ENCODE measurements at places on chromosomes 3 and 15. TPM values are rescaled to one million over a fixed set of nuclear protein-coding genes. Genes with fewer than 3 reads are reported as not detected.

The COL7A1 gene
- 0.64 TPM for total RNA-seq

The ADAMTS17 gene
- total RNA-seq = 14.1 TPM

The KBTBD13 gene
- not detected for total RNA-seq

The FEZF2 gene
- total RNA-seq = not detected

The DNAH1 gene
- 4.3 TPM for total RNA-seq

The ATP2B2 gene
- total RNA-seq = 0.18 TPM

The ACTC1 gene
- total RNA-seq = 0.29 TPM

The TMEM108 gene
- 0.38 TPM for total RNA-seq

The AGTR1 gene
- total RNA-seq = 0.71 TPM

- DNase-seq = no peak
- no peaks in the 10 kb centered on the region for H3K36me3 ChIP-seq
- no peak overlapping the region for H3K27ac ChIP-seq
- no peak overlapping the region for H3K4me3 ChIP-seq
Observed at GRCh38 chr3:151372063-151372820, 12.3 kb downstream of the P2RY12 start.

GRCh38 chr3:101529816-101530685 is 17.0 kb upstream of the SENP7 start:
- H3K4me3 ChIP-seq = no peak overlapping the region
- no peaks in the 10 kb centered on the region for H3K27me3 ChIP-seq
- H3K36me3 ChIP-seq = no peaks in the 10 kb centered on the region
- DNase-seq = no peak
- H3K27ac ChIP-seq = no peak overlapping the region
- H3K4me1 ChIP-seq = no peaks in the 10 kb centered on the region

DNA sequence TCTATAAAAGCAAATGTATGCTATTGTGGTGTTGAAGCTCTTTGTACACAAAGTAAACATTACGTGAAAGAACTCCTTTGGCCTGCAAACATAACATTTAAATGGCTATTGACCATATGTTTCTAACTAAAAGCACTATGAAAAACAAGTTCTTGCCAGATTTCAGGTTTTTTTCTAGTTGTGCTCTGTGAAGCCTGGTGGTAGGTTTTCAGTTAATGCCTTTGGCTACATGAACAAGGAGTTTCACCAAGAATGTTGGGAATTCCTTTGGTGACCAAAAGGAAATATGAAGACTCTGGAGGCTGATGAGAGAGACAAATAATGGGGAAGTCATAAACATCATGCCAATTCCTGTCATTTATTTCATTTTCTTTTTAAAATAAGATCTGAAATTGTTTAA is 66.0 kb downstream of the RBMS3 start:
- no peaks in the 10 kb centered on the region for H3K36me3 ChIP-seq
- H3K4me3 ChIP-seq = no peak overlapping the region
- no peak overlapping the region for H3K27ac ChIP-seq
- no peak for DNase-seq
- H3K4me1 ChIP-seq = no peaks in the 10 kb centered on the region

DNA sequence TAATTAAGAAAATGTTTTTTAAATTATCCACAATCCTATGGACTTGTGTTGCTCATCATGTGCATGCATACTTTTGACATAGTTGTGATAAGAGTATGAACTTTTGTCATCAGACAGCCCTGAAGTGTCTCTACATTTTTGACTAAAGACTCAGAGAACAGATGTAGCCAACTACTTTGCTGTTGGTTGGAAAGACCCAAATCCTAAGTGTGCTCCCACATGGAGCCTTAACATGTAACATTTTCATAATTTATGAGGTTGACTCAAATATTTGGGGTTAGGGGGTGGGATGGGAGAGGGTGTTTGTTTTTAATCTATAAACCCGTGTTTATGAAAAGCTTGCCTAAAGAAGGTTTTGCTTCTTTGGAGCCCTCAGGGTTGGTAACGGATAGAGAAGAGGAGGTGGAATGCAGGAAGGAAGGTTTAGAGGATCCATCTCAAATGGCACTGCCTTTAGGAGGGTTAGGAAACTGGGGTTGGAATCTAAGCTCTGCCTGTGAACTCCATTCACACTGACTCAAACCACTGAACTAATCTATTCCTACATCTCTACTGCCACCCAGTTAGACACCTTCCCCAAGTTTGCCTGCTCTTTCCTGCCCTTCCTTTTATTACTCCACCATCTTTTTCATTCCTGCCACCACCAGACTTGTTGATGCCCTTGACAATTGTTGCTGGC is 3.7 kb downstream of the BOC start:
- no peaks in the 10 kb centered on the region for H3K27me3 ChIP-seq
- H3K4me1 ChIP-seq = no peaks in the 10 kb centered on the region
- H3K4me3 ChIP-seq = no peak overlapping the region

DNA sequence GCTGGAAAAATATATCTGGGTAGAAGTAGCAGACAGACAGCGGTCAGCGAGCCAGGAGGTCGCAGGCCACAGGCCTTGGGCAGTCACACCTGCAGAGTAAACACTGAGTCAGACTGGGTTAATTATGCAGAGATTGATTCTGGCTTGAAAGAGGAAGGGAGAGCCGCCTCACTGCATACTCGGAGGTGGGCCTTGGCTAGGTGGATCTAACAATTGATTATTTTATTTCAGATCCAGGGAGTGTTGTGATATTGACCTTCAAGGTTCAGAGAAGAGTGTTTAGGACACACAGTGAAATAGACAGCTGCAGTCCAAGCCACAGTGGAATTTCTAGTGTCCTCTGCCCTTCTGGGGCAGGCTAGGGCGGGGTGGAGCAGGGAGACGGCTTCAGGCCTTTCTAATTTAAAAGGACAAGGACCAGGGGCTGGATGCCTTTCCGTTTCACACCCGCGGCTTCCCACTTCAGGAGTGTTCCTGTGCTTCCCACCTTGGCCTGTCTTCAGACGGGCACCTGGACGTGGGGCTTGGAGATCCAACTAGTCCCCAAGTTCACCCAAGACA is 237.3 kb downstream of the XXYLT1 start:
- peak overlapping the region; percentile 22 for H3K27ac ChIP-seq
- H3K4me3 ChIP-seq = no peak overlapping the region
- H3K4me1 ChIP-seq = peaks cover 8% of the 10 kb centered on the region
- H3K27me3 ChIP-seq = no peaks in the 10 kb centered on the region
- DNase-seq = peak; percentile 64
- H3K36me3 ChIP-seq = no peaks in the 10 kb centered on the region

GRCh38 chr3:37892927-37893600 is 31.4 kb downstream of the CTDSPL start:
- no peak for DNase-seq
- no peaks in the 10 kb centered on the region for H3K27me3 ChIP-seq
- no peak overlapping the region for H3K27ac ChIP-seq
- H3K4me3 ChIP-seq = no peak overlapping the region

GRCh38 chr3:79178471-79179180 is 589.2 kb downstream of the ROBO1 start:
- no peaks in the 10 kb centered on the region for H3K4me1 ChIP-seq
- H3K27me3 ChIP-seq = no peaks in the 10 kb centered on the region
- no peaks in the 10 kb centered on the region for H3K36me3 ChIP-seq
- no peak overlapping the region for H3K27ac ChIP-seq
- no peak for DNase-seq

DNA sequence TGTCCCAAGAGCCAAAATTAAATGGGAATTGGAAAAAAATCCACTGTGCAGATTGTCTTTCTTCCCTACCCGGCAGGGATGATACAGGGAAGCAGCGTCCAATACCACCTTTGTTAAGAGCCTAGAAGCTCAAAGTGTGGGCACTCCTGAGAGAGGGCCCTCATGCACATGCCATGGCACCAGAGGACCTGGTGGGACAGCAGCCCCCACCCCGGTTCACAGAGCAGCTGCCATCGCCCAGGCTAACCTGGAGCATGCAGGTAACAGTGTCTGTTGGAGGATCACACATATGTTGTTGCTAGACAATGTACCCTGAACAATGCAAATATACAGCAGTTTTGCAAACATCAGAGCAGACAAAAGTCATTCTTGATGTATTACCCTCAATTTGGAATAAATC is 206.5 kb downstream of the TJP1 start:
- H3K4me1 ChIP-seq = no peaks in the 10 kb centered on the region
- H3K36me3 ChIP-seq = no peaks in the 10 kb centered on the region
- DNase-seq = no peak

DNA sequence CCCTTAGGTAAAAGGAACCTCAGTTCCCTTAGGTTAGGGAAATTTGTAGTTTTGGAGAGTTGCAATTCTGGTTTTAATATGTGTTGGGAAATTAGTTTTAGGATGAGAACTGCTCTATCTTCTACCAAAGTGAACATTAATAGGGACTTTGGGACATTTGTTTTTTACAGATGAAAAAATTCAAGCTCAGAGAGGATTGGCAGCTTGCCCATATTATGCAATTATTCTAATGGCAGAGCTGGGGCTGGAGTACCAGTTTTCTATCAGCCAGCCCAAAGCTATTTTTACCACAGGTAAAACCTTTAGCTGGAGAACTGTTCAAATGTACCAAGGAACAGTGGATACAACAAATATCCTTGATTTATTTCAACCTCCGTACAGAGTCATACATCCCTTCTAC is 127.0 kb downstream of the CPNE4 start:
- H3K4me3 ChIP-seq = no peak overlapping the region
- no peak overlapping the region for H3K27ac ChIP-seq
- no peaks in the 10 kb centered on the region for H3K27me3 ChIP-seq
- no peaks in the 10 kb centered on the region for H3K4me1 ChIP-seq
- no peak for DNase-seq
- H3K36me3 ChIP-seq = no peaks in the 10 kb centered on the region

- no peak overlapping the region for H3K4me3 ChIP-seq
- no peaks in the 10 kb centered on the region for H3K4me1 ChIP-seq
- H3K36me3 ChIP-seq = no peaks in the 10 kb centered on the region
- H3K27me3 ChIP-seq = no peaks in the 10 kb centered on the region
Observed at GRCh38 chr15:92069308-92070250, 216.1 kb downstream of the SLCO3A1 start.

DNA sequence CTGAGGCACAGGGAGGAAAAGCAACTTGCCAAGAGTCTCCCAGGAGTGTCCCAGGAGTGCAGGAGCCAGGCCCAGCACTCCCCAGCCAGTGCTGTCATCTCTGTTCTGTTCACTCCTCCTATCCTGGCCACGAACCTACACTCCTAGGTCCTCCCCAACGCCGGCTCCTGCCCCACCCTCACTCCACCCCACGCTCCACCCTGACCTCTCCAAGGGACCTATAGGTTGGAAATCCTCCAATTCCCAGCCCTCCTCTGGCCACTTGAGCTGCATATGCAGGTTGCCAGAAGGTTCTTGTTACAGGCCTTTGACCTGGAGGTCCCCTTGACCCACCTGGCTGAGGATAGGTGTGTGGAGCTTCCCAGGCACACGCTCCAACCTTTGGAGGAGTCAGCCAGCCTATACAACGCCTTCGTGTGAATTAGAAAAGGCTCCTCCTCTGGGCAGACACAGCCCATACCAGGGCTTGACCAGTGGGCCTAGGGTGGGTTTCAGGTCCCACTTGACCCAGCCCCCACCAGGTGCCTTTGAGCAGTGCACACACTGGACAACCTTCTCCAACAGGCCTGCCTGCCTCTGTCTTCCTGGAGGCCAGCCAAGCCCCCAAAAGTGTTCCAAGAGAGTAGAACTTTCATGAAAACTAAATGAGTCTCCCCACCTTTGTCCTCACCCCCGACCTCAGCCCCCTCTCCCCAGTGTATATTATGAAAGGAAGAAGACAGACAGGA is 167.2 kb upstream of the TLE3 start:
- no peaks in the 10 kb centered on the region for H3K36me3 ChIP-seq
- no peaks in the 10 kb centered on the region for H3K4me1 ChIP-seq
- DNase-seq = peak; percentile 40
- H3K27me3 ChIP-seq = no peaks in the 10 kb centered on the region
- no peak overlapping the region for H3K4me3 ChIP-seq

DNA sequence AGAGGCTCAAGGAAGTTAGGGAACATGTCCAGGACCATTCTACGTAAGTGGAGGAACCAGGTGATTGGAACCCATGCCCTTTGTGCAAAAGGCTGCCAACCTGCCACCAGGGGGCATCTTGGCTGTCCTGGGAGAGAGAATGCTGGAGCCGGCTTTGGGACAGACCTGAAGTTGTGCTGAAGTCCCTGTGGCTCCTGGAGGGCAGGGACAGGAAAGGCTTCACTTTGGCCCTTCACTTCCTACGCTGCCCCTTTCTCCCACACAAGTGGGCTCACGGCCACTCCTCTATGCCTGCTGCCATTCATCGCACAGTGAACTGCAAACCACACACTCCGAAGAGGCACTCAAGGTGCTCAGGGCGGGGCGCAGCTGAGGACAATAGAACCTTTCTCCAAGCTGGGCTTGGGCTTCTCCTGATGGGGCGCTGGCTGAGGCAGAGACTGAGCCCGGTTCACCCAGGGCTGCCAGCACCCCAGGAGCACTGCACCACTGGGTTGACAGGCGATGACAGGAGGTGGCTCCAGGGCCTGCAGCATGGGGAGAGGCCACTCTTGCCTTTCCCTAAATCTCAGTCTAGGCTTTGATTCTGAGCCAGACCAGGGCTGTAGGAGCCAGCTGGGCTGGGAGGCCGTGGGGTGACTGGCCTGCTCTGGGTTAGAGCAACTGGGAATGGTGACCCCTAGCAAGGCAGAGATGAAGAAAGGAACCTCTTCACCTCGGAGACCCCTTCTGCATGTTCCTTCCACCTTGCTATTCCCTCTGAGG is 8.4 kb downstream of the SHF start:
- DNase-seq = no peak
- no peaks in the 10 kb centered on the region for H3K36me3 ChIP-seq
- no peaks in the 10 kb centered on the region for H3K27me3 ChIP-seq
- no peaks in the 10 kb centered on the region for H3K4me1 ChIP-seq

DNA sequence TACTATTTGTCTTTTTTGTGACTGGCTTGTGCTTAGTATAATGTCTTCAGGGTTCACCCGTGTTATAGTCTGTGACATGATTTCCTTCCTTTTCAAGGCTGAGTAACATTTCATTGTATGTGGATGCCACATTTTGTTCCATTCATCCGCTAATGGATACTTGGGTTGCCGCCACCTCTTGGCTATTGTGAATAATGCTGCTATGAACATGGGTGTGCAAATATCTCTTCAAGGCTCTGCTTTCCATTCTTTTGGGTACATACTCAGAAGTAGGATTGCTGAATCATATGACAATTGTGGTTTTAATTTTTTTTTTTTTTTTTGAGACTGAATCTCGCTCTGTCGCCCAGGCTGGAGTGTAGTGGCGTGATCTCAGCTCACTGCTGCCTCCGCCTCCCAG is 15.4 kb downstream of the CRTC3 start:
- no peak for DNase-seq
- no peaks in the 10 kb centered on the region for H3K36me3 ChIP-seq
- no peaks in the 10 kb centered on the region for H3K4me1 ChIP-seq
- no peak overlapping the region for H3K4me3 ChIP-seq
- H3K27ac ChIP-seq = no peak overlapping the region

Data from pancreas (tissue), 10 donors.